Caudate nucleus (tissue), 63 donors: ENCODE measurements at places on chromosomes 5 and 9.

GRCh38 chr5:125149110-125149509 lies 402.7 kb upstream of the ZNF608 start:
- no peak for DNase-seq

- no peak for DNase-seq
Observed at GRCh38 chr5:116521173-116521872, 53.3 kb downstream of the SEMA6A start.

- no peak for DNase-seq
Observed at GRCh38 chr5:73641811-73642210, 15.8 kb downstream of the ARHGEF28 start.

GRCh38 chr9:95458666-95459065 lies 58.1 kb downstream of the PTCH1 start:
- DNase-seq = no peak

DNA sequence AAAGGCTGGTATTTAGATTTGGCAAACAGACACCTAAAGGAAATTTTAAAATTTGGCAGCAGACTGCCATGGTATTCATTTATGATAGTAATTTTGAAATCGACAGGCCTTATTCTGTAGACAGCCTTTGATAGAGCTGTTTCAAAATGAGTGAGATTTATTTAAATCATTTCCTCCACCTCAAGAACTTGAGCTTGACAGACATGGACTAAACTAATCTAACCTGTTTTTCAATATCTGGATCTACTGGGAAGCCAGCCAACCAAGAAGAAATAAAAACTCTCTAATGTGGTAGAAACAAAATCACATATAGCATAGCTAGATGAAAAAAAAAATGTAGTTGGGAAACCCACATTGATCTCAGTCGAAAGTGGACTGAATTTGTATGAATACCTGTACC lies 56.9 kb upstream of the RASA1 start:
- DNase-seq = no peak

DNA sequence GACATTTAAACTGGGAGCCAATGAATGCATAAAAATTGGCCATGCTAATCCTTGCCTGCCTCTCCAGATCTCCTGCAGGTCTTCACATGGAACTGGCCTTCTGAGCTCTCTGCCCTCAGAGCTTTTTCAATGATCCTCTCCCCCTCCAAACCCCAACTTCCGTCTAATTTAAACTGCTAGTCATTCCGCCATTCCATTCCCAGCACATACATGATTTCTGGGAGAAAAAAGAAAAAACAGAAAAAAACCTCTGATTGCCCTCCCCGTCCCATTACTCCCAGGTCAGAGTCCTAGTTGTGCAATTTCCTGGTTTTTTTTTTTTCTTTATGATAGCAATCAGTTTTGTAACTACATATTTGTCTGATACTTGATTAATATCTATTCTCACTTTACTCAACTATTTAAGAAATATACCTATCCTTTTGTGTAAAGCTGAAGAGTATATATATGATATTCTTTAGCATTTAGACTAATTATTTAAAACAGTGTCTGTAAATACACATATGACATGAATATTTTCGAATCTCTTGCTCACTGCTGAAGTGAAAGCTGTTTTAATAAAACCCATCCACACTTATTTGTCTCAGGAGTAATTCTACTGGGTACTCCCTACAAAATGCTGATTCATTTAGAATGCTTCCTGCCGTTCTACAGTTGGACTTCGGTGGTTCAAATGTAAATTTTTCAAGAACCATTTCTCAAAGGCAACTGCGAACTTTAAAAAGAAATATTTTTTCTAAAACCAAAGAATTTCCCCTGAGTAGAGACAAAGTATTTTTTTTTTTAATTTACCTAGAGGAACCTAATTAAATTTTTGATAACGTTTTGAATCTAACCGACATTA lies 1.6 kb downstream of the HINT1 start:
- no peak for DNase-seq

- no peak for DNase-seq
Observed at GRCh38 chr5:179619776-179620175, 3.7 kb downstream of the HNRNPH1 start.

- DNase-seq = no peak
Observed at GRCh38 chr5:82217917-82218316, 60.2 kb downstream of the RPS23 start.

GRCh38 chr9:130423272-130423671 lies 21.5 kb upstream of the ASS1 start:
- no peak for DNase-seq

DNA sequence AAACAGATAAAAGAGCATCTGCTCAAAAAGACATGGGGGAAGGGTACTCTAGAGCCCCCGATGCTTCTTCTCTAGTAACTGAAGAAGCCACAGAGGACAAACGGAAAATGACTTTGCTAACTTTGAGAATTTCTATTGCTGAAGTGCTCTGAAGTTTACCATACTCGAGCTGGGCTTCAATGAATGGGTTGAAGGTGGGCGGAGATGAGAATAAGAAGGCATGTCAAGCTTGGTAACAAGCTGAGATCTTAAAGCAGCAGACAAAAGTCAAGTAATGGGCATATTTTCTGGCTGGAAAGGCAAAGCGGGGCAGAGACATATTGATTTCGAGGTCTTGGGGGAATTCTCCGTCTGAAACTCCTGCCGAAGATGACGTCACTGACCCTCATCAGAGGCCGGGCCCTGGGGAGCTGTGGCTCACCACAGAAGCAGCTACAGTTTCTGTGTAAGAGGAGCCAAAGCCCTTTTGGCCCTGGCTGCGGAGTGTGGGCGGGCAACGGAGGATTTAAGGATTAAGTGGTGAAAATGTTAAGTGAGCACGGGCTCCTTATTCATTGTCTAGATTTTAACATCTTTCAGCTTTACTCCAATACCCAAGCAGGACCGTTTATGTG lies 115.8 kb upstream of the SLIT3 start:
- DNase-seq = no peak

- no peak for DNase-seq
Observed at GRCh38 chr9:136192289-136193126, 12.4 kb downstream of the LHX3 start.
